ENCODE measurements at places on chromosomes 5 and 9.
A peak's percentile ranks its signal among the peaks of the same experiment; 100 is the strongest.

DNA sequence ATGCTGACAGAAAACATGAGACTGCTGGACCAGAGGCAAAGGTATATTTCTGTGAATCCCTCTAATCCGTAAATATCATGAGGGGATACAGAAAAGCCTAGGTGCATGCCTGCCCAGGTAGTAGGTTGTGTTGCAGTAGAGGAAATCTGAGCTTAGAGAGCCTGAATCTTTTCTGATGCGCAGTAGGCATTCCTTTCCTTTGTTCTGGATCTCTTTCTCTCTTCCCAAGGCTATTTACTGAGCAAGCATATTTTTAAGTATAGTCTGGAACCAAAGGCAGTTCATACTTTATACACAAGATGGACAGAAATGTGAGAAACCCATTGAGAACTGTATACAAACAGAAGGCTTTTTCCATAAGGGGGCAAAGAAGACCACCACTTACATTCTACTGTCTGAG is 359.3 kb downstream of the TMEM161B start:
- DNase-seq: no peak

DNA sequence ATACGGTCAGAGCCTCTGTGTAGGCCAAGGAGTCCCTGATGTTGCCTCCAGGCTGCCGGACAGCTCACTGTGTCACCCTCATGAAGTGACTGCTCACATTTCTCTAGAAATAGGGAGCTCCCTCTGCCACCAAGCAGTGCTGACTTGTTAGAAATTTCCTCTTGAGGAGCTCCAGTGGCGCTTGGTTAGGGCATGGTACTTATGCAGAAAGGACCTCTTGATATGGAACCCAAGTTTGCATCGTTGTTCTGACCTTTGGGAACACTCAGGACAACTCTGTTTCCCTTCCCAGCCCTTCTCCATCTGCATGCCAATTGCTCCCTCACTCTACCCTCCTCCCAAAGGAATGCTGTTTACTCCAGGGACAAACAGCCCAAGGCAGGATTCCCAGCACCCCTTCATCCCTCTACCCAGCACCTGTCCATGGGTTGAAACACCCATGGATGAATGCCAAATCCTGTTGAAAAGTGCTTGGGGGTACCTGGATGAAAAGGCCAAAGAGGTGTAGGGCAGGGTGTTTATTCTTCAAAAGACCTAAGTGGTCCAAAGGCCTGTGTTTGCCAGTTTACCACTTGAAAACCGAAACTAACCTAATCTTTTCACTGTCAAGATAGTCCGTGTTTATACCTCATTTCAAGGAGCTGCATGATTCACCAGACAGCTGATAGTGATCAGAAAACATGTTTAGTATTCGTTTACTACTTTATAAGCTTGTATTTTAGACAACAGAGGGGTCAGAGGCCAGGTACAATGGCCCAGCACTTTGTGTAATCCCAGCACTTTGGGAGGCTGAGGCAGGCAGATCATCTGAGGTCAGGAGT is 51.1 kb downstream of the KLF4 start:
- no peak for DNase-seq

GRCh38 chr9:20070336-20070735 is 281.5 kb upstream of the SLC24A2 start:
- DNase-seq: no peak

DNA sequence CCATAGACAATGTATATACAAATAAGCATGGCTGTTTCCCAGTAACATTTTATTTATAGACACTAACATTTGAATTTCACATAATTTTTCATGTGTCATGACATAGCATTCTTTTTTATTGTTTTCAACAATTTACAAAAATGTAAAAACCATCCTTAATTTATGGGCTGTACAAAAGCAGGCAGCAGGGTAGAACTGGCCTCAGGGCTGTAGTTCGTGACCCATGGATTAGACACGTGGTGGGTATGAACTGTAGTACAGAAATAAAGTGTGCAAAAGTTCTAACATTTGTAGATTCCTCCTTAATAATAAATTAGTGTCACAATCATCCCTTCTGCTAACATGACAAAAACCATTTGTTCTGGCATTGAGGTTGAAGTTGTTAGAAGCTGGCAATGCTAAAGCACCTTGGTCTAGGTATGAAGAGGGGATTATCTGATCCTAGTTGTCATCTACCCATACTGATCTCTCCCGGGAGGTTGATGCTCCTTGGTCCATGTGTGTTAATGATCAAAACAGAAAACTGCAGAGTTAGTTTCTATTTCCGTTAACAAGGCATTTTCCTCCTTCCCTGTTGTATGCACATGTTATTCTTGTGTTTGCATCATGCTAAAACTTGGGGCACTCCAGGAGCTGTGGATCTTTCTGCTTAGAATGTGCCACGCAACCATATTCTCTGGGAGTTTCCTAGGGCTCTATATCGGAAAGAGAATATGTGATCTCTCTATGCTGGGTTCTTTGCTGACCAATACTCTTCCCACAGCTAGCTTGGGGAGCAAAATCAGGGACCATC is 917.6 kb downstream of the TLE1 start:
- DNase-seq: no peak

DNA sequence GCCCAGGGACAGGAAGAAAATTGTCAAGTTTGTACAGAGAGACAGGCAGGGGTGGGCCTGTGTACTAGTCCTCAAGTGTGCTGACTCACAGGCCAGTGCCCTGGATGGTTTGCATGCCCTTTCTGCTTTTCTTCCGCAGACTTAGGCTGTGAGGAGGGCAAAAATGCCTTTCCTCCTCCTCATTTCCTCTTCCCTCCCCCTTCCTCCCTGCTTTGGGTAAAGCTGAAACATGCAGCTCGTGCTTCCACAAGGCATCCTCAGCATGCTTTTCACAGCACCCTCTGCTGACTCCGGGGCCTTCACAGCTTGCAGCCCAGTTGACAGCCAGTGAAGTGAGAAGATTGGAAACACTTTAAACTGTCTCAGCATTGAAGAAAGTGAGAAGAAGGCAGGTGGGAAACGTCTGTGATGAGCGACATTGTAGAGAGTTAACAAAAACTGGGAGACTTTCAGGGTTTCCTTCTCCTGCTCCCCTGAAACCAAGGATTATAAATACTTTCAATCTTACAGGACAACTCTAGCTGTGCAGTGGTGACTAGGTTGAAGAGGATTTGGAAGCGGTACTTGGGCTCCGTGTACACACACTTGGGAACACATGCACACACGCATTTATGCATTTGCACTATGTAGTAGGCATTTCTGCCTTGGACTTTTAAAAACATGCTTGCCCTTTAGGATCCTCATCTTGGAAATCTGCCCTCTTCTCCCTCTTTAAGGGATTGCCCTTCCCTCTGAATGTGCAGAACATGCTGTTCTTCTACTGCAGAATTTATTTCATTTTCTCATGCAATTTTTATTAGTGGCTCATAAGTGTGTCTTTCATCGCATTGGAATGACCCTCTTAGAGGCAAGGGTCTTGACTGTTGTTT is 138.8 kb downstream of the GRIA1 start:
- no peak for DNase-seq

GRCh38 chr9:100679834-100680233 is 102.0 kb downstream of the CAVIN4 start:
- DNase-seq: no peak

- DNase-seq: no peak
Measured at GRCh38 chr5:116418016-116418415, 156.6 kb downstream of the SEMA6A start.

DNA sequence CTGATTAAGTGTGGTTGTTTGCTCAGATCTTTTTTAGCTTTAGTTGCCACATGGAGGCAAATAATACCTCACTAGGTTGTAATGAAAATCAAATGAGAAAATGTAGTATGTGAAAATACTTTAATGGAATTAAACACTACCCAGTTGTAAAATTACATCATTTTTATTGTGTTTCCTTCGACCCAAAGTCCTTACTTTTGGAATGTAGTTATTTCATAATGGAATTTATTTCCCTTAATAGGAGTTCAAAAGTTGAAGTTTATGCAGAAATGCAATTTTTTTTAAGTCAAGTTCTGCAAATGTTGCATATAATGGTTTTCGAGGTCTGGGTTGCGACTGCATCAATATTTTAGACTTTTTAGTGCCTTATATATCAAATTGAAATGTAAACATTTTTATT is 31.0 kb downstream of the TNPO1 start:
- no peak for DNase-seq

DNA sequence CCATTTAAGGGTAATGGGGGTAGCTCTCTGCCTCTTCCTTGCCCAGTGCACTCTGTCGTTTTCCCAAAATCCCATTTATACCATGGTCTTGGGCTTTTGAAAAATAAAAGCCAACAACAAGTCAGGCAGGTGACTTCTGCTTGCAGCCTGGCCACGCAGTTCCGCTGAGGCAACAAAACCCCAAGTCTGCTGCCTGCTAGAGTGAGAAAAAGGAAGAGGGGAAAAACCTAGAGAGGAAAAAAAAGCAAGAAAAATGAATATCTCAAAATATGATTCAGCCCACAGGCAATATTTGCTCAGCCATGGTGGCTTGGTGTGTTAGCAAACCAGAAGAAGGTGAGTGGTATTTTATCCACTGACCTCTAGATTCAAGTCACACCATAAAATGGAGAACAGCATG is 148.2 kb upstream of the FSTL4 start:
- no peak for DNase-seq

DNA sequence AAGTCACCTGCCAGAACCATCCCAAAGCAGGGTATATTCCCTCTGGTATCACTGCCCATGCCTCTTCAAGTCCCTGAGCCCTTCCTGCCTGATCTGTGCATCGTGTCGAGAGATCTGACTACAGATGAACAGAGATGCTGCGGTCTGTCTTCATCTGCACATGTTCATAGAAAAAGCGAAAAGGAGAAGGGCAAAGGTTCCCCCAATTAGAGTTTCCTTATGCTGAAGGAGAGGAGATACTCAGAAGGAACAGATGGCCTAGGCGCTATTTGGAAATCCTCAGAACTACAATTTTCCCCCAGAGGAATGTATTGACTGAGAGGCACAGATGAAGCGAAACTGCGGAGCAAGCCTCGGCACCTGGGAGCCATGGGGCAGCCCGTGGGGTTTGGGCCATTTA is 170.9 kb downstream of the SEC61B start:
- DNase-seq: no peak

DNA sequence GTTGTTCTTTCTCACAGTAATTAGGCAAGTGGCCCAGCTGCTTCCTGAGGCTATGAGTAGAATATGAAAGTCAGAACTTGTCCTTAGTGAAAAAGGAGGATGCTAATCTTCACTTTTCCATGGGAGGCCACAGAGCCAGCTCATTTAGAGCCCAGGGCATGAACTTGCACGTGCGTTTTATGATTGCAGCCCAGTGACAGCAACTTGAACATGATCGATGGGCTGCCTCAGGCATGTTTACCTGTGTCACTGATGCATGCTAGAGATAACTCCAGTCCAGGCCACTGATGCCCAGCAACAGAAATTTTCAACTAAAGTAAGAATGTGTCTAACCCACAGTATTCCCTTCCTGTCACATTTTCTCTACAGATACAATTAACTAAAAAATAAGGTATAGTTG is 179.3 kb downstream of the CTNND2 start:
- peak; percentile 24 for DNase-seq

DNA sequence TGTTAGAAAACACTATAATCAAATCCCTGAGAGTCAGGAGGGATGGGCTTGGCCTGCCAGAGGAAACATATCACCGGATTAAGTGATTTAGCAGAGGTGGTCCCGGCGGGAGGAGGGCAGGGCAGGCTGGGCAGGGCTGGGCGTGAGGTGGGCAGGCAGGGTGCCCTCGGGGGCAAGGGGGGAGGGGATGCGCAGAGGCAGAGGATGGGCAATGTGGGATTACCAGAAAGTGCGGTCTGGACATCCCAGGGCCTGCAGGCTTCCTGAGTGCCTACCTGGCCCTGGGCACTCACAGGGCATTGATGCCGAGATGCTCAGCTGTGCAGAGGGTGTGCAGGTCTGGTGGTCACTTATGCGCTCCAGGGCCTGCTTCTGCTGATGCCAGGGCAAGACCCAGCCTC is 115.2 kb downstream of the ADAMTS2 start:
- no peak for DNase-seq

DNA sequence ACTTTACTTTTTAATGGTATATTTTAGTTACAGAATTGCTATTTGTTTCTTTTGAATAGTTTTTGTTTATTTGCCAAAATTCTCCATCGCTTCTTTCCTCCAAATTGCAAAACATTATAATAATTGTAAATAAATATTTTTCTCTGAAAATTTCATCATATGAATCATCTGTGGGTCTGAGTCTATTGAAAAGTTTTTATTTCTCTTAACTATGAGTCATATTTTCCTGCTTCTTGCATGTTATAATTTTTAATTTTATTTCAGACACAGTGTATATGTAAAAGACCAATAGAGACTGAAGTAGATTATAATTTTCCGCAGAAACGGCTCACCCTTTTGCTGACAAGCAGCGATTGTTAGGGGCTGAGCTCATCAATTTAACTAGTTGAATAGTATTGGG is 279.1 kb upstream of the IL12B start:
- DNase-seq: no peak

DNA sequence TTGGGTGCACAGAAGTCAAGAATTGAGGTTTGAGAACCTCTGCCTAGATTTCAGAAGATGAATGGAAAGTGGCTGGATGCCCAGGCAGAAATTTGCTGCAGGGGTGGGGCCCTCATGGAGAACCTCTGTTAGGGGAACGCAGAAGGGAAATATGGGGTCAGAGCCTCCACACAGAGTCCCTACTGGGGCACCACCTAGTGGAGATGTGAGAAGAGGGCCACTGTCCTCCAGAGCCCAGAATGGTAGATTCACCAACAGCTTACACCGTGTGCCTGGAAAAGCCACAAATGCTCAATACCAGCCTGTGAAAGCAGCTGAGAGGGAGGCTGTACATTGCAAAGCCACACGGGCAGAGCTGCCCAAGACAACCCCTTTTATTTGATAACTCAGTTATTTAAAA is 383.5 kb downstream of the TLE4 start:
- no peak for DNase-seq

- no peak for DNase-seq
Measured at GRCh38 chr9:135090547-135090946, 3.1 kb downstream of the OLFM1 start.

DNA sequence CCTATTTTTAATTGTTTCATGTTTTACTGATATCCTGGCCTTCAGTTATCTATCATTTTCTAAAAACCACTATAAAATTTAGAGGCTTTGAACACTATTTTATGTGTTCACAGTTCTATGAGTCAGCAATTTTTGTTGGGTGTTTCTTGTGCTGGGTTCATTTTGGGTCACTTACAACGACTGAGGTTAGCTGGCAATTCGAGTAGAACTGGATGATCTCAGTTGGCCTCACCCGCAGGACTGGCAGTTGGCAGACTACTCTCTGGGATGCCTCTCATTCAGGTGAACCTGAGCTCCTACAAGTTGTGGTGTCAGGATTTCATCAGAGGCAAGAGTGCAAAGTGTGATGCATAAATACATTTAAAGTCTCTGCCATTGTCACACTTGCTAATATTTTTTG is 151.0 kb upstream of the PAPPA start:
- no peak for DNase-seq

- no peak for DNase-seq
Measured at GRCh38 chr9:130171226-130172148, 717 bp upstream of the NCS1 start.

DNA sequence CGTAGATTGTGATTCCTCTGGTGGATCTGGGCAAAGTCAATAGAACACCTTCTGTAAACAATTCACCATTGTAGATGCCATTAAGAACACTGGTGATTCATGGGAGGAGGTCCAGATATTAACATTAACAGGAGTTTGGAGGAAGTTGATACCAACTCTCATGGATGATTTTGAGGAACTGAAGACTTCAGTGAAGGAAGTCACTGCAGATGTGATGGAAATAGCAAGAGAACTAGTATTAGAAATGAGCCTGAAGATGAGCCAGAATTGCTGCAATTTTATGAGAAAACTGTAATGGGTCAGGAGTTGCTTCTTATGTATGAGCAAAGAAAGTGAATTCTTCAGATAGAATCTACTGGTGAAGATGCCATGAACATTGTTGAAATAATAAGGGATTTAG is 26.9 kb downstream of the TCERG1 start:
- no peak for DNase-seq
